ENCODE measurements at places on chromosomes 7 and 10.

GRCh38 chr7:46589286-46589685, 668.2 kb upstream of the IGFBP3 start:
- no peak for DNase-seq

DNA sequence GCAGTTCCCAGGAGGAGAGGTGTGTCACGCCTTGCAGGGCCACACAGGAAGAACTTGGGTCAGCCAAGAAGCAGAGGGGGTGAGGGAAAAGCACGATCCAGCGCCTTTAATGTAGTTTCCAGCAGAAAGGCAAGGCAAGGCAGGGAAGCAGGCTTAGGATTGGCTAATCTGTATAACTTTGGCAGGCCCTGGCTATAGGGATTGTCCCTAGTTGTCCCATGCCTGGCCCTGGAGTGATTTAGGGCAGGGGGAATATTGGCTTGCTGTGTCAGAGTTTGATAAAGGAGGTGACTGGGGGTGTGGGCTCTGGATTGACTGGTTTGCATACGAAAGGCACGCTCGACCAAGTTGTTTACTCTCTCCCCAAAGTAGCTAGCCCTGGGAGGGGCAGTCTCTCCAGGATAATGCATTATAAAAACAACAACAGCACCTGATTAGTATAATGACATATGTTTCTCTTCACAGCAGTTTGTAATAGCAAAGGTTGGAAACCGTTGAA, 44.5 kb downstream of the RBM28 start:
- DNase-seq: no peak

DNA sequence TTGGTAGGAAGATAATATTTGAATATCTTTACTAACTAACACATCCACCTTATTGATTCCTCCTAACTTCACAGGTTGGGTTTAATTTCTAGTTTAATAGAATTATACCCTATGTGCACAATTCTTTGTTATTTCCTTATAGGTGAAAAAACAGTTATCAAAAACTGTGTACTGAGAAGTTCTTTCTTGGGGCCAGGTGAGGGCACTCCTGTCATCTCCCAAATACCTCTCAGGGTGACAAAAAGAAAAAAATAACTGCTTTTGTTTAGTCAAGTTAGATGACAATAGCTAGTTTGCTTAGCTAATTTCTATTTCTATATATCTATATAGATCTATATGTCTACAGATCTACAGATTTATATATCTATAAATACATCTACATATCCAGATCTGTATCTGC, 10.1 kb downstream of the FZD8 start:
- no peak for DNase-seq

GRCh38 chr10:19041171-19041570, 7.4 kb upstream of the MALRD1 start:
- peak; percentile 31 for DNase-seq

DNA sequence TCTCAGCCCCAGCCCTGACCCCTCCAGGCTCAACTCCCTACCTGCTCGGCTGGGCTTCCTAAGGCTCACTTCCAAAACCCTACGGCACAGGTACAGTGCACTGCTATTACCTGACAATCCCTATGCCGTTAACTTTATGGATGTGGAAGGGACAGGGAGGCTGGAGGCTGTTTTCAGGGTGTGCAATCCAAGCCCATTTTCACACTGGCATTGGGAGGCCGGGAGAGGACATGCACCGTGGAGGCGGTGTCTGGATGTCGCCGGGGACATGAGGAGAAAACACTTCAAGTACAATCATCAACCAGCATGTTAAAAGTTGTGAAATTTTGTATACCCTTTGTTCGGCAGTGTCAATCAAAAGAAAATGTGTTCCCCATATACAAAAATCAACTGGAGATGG, 80.1 kb downstream of the MAD1L1 start:
- no peak for DNase-seq

- no peak for DNase-seq
Observed at GRCh38 chr10:5445006-5445405, 32.6 kb downstream of the NET1 start.

GRCh38 chr7:156979711-156980110, 30.2 kb downstream of the NOM1 start:
- DNase-seq: no peak

GRCh38 chr7:148286150-148286549, 304.4 kb upstream of the C7orf33 start:
- no peak for DNase-seq

GRCh38 chr10:15163253-15163828, 5.2 kb downstream of the NMT2 start:
- no peak for DNase-seq

GRCh38 chr7:134669845-134670373, 23.3 kb downstream of the BPGM start:
- DNase-seq: peak; percentile 65

- DNase-seq: no peak
Observed at GRCh38 chr10:127314797-127315196, 118.4 kb upstream of the INSYN2A start.

DNA sequence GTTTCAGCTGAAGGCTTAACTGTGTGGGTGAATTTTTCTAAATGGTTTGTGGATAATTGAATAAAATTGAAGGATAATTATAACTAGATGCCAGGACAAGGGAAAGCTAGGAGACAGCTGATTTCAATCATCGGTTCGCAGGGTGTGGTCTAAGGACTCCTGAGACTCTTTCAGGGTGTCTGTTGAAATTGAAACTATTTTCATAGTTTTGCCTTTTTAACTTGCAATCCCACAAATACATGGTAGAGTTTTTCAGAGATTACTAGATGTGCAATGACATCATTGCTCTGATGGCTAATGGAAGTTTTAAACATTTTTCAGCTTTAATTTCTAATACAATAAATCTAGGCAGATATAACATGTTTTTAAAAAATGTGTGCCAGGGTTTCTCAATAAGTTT, 18.5 kb downstream of the TRUB1 start:
- DNase-seq: no peak

GRCh38 chr7:157674715-157675426, 338.1 kb downstream of the DNAJB6 start:
- no peak for DNase-seq

GRCh38 chr7:54596747-54597146, 54.6 kb downstream of the VSTM2A start:
- DNase-seq: no peak

GRCh38 chr10:75042292-75042974, 69.0 kb upstream of the SAMD8 start:
- DNase-seq: no peak

GRCh38 chr10:47178537-47179290, 121.3 kb upstream of the GDF10 start:
- no peak for DNase-seq

DNA sequence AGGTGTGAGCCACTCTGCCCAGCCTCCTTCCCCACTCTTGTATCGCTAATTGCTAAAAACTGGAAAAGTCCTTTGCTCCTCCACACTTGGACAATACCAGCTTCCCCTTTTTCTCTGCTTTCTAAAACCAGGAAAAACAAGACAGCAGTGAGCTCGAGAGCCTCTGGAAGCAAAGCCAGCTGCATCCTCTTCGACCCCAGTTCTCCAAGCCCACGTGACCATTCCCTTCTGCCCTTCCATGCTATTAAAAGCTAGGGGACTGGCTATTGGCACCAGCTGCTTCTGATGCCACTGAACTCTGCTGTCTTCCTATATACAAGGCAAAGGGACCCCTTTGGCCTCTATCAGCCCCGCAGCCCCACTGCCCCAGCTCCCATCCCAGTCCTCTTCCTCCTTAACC, 92.2 kb downstream of the SPDYE5 start:
- DNase-seq: no peak

DNA sequence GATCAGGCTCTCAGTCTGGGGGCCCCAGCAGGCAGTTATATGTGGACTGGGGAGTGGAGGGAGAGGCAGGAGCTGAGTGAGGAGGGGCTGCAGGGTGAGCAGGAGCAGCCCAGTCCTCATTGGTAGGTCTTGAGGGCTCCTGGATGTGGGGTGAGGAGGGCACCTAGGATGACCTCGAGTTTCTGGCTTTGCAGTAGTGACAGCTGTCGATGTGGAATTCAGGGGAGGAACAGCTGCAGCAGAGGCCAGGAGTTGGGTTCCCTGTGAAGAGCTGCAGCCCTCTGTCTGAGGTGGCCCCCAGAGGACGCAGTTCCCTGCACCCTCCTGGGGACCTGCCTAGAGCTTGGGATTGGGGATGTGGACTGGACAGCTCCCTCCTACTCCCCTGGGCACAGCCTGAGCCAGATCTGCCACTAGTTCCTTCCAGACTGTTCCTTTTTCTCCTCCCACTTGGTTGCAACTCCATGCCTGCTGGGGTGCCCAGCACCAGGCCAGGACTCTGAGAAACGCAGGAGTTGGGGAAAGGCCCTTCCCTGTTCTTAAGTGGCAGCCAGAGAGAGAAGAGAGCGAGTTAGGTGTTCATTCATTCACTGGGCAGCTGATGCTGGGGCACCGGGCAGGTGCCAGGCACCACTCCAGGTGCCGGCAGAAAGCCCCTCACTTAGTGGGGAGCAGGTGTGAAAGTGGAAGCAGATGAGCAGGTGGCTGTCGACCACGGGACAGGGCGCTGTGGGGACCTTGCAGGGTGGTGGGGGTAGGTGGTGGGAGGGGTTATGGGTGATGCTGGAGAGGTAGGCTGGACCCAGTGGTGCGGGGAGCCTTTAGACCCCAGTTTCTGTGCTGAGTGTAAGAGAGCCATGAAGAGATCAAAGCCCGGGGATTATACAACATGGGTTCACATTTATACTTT, 57.9 kb downstream of the PRF1 start:
- DNase-seq: peak; percentile 29

DNA sequence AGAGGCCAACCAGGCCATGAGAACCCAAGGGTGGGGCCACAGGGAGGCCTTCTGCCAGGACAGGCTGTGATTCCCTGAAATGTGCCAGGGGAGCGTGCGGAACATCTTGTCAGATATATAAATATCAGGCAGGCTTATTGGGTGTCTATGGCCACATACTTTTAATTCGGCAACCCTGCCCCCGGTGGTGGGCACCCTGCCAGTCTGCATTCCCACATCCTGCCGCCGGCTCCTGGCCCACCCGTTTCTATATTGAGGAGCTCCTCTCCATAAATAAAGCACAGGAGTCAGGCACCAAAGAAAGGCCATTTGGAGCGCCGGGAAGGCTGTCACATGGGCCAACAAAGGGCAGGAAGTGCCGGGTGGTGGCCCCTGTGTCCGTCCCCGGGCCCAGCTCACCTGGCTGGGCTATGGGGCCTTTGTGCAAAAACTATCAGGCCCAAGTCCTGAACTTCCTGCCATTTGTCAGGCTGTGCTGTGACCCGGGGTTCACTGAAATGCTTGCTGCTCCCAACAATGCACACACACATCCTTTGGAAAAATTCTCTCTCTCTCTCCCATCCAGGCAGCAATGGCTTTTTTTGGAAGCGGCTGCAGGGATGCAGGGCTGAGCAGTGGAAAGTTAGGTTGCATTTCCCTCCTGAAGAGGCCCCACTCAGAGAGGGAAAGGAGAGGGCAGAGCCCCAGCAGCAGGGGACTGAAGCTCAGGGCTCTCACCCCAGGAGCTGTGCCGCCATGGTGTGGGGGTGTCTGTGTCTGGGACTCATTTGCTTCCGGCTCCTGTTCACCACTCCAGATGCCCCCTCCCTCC, 25.0 kb upstream of the PODXL start:
- DNase-seq: no peak

- DNase-seq: no peak
Observed at GRCh38 chr7:45482451-45482850, 91.7 kb upstream of the ADCY1 start.

- no peak for DNase-seq
Observed at GRCh38 chr7:117780832-117781231, 92.4 kb downstream of the CTTNBP2 start.

DNA sequence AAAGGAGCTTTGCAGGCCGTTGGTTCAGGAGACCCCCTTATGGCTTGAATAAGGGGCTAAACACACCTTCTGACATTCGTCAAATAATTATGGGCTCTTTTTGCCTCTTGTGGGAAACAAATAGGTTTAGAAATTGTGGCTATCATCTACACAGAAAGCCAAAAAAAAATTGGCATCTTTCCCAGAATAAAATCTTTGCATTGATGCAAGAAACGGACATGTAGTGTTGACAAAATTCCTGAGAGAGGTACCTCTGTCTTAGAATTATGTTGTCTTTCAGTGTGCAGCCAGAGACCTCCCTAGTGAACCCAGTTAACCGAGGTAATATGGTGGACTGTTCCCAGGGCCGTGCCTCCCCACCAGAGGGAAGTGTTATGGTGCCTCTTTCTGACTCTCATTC, 283.9 kb downstream of the SDHAF3 start:
- DNase-seq: peak; percentile 20

DNA sequence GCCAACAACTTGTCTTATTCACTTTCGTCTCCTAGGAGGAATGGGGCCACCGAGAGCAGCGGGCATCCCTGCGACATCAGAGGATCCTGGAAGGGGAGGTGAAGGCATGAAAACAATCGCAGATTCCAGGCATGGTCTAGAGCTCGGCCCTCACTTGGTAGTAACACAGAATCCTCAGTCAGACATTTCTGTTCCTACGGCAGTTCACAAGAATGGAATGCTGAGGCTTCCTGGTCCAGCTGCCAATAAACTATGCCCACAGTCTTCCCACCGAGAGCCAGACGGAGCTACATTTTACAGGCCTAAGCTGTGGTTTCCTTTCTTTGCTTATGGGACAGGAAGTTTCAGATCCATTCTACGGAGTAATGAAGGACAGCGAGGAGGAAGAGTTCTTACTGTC, 75.8 kb downstream of the OR13A1 start:
- DNase-seq: no peak

- no peak for DNase-seq
Observed at GRCh38 chr10:66834802-66835201, 91.0 kb upstream of the LRRTM3 start.

DNA sequence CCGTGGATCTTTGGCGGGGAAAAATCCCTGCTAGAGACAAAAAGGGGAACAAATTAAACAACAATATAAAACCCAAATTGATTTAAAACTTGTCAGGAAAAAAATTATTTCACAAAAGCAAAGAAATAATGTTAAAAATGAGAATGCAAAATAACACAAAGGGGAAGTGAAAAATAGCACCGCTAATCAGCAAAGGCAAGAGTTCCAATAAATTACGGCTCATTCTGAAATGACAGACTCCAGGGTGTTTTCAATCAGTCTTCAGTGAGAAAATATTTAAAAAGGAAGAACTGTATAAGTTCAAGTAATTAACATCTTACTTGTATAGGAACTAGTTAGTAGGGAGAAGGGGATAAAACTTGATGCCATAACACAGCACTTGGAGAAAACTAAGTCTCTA, 336.8 kb downstream of the LRRTM3 start:
- DNase-seq: no peak

DNA sequence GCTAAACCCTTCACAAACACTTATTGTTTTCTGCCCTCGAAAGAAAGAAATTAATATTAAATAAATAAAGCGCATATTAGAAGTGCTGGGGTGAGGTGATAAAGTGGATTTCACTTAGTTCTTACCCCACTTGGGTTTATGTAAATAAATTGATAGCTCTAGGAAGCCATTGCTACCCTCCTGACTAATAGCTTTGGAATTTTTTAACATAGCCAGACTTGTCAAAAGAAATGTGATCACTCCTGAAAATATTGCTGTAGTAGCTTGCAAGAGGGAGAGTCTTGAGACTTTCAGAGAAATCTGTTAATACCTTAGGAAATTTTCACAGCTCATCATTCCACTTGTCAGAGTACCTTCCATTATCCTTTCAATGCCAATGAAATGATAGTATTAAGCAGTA, 7.6 kb downstream of the ARL5B start:
- no peak for DNase-seq

- DNase-seq: no peak
Observed at GRCh38 chr10:60433684-60434083, 44.0 kb upstream of the ANK3 start.

- DNase-seq: no peak
Observed at GRCh38 chr10:27834476-27834875, 88.9 kb upstream of the MKX start.

Data from NCI-H1105 (cell line).